ENCODE measurements at places on chromosomes 4 and X.
A peak's percentile ranks its signal among the peaks of the same experiment; 100 is the strongest.

DNA sequence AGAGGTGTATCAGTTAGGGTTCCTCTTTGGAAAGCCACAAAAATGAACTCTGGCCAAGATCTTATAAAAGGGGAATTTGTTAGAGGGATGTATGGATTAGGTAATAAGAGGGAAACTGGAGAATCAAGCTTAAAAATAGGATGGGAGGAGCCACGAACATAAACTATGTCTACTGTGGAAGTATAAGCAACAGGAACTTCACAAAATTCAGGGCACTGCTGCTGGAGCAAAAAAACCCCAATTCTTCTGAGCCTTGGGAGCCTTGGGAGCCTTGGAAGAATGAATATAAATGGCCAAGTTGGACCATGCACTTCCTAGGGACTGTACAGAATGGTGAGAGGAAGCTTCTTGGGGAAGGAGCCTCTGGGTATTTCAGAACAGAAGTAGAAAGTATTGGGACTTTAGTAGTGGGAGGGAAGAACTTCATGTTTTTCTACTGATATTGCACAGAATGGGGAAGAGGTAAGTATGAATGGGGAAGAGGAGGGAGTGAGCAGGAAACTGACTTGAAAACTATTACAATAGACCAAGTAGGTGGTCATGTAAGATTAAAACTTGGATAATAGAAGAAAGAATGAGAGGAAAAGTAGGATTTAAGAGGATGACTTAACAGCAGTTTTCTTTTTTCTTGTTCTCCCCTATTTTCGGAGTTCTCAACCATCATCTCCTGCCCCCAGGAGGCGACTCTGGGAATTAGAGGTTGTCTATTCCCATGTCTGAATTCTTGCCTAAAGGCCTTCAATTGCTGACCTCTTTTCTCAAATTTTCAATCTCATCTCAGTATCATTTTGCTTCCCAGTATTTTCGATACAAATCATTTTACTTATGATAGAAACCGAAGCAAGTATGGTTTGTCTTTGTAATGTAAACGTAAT, 44.4 kb upstream of the TAPT1 start:
- no peak for DNase-seq

DNA sequence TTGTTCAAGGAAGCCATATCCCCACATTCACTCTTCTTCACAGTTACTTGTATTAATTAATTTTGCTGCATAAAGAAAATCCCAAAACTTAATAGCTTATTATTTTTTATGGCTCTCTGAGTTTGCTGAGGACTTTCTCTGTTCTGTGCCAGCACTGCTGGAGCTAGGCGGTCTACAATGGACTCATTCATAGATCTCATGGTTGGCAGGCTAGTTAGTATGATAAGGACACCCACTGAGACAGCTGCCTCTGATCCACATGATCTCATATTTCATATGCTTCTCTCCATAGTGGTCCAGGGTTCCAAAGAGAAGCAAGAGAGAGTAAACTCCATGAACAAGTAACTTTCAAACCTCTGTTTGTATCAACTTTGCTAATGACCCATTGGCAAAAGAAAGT, 170.2 kb downstream of the ADGRA3 start:
- DNase-seq, result no peak

DNA sequence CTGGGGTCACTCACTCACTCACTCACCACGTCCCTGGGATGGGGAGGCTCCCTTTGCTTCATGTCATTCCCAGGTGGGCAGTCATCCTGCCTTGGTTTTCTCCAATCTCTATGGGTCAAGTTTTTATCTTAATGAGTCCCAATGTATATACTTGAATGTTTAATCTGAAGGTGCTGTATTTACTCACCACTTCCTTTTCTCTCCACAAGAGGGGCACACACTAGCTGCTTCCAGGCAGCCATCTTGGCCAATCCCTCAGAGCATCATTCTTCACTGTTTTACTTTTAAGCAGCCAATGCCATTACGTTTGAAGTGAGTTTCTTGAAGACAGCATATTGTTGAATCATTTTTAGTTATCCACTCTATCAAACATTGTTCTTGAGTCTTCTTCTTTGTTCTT, 153.4 kb upstream of the ARSJ start:
- no peak for DNase-seq

DNA sequence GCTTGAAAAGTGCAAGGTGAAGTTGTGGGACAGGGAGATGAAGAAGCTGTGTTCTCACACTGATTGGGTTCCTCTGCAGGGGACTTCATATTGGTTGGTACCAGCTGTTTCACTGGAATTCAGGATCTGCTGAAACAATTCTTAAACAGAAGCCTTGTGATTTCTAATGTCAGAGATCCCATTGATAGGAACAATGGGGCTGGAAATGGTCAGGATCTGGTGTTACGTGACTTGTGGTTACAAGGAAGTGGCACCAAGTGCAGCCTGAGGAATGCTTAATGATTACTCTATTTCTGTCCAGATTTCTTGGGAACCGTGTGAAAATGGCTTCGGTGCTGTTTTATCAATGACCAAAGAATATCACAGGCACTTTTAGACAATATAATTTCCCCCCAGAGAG, 68.1 kb downstream of the MOSPD2 start:
- no peak for DNase-seq

DNA sequence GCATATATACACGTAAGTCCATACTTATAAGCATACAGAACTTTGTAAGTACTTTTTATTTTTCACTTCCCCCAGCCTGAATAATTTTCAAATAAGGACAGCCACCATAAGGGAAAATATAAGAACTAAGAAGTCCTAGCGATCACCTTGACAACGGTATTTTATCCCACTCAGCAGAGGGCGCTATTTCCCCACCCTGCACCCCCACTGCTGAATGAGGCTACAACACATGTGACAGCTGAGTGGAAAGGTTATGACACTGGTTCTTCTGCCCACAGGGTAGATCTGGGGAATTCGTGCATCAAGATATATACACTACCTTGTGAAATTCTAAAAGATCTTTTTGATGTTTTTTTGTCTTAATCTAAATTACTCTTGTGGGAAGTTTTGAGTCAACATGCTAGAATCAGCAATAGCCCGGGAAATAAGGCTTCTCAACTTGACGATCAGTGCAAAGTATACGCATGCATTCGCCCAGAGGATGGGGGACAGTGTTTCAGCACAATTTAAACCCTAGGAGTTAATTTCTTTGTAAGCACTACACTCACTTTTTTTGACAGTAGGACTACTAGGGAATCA, 151.5 kb downstream of the CORIN start:
- no peak for DNase-seq

GRCh38 chrX:119325456-119325855, 73.7 kb upstream of the SLC25A43 start:
- DNase-seq, result no peak

DNA sequence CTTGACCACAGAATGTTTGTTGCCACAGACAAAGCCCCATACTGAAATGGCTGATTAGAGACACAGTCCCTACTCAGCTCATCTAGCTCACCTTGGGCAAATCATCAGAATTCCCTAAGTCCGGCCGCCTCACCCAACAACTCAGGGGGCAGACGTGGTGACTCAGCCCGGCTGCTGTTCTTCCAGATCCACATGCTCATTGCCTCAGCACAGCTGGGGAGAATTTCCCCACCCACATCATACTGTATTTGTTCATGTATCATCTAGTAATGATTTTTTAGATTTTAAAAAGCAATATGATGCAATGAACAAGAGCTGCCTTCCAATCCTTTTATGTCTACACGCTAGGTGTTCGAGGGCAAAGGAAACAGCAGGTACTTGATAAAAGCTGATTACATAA, 333.8 kb upstream of the TENM3 start:
- DNase-seq, result no peak

DNA sequence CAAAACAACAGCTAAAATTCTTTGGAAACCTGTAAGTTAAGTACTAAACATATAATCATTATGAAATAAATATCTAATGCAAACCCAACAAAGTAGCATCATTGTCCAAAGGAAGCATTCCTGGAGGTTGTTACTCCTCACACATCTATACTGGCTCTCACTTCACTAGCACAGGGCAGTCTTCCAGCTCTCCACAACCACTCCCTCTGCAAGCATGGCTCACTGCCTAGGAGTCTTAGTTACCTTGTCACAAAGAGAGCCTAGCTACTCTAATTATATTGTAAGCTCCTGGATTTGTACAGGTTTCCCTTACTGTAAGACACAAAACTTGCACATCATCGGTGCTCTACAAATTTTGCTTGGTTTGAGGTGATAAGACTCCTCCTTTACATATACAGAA, 76.1 kb downstream of the AMMECR1 start:
- DNase-seq, result no peak

GRCh38 chr4:107885865-107886264, 45.5 kb upstream of the CYP2U1 start:
- no peak for DNase-seq

DNA sequence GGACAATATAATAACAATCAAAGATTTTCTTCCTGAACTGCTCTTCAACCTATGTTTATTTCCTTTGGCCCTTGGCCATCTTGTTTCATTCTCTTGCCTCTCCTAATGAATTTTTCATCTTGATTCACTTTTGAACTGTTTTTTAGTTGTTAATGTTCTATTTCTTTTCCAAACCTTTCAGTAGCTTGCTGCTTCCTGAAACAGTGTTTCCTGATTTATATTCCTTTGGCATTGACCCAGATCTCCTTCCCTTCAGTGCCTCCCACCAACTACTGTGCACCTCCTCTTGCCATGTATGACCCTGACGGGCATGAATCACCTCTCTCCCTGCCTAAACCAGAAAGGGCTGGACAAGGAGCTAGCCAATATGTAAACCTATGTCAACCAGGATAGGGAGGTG, 25.6 kb upstream of the SPP1 start:
- peak; percentile 10 for DNase-seq

DNA sequence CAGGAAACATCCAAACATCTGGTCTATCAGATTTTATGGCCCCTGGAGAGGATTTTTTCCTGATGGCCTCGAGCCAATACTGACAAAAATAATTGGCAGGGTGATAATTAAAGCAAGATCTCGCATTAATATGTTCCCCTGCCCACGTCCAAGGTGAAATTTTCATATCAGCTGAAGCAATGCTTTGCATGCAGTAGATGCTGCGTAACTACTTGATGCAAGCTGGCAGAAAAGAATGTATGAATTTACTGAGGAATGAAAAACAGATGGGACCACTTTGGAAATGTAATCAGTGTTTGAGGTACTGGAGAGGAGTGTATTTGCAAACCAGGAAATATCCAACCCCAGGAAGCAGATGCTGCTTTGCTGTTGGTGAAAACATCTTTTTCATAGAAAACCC, 36.8 kb upstream of the REST start:
- DNase-seq, result no peak

GRCh38 chr4:155371432-155372043, 5.2 kb downstream of the MAP9 start:
- no peak for DNase-seq

GRCh38 chrX:22060415-22061280, 28.5 kb downstream of the PHEX start:
- DNase-seq, result no peak

- DNase-seq, result no peak
Observed at GRCh38 chr4:87461281-87461700, 38.9 kb downstream of the NUDT9 start.
